Myometrial cell (primary cell): ENCODE measurements at places on chromosomes 7 and 10. TPM values are rescaled to one million over a fixed set of nuclear protein-coding genes. Genes with fewer than 3 reads are reported as not detected.

The TAS2R5 gene
- total RNA-seq = not detected in 2 replicates

The CYP2W1 gene
- total RNA-seq = not detected in 2 replicates

The SVOPL gene
- not detected in 2 replicates for total RNA-seq

The DENND2A gene
- total RNA-seq = 3.4 and 4.0 TPM in 2 replicates

The HOXA6 gene
- 3.2 TPM in 1 of 2 replicates, not detected in the other for total RNA-seq

The AMPH gene
- under 0.01 and 0.58 TPM in 2 replicates for total RNA-seq

The MLLT10 gene
- total RNA-seq = 15.6 TPM in 2 replicates

The ERVW-1 gene
- total RNA-seq = not detected in 2 replicates
